ENCODE measurements at places on chromosomes 2 and 18. TPM values are rescaled to one million over a fixed set of nuclear protein-coding genes. Genes with fewer than 3 reads are reported as not detected.

The STARD6 gene
- total RNA-seq, result not detected

DNA sequence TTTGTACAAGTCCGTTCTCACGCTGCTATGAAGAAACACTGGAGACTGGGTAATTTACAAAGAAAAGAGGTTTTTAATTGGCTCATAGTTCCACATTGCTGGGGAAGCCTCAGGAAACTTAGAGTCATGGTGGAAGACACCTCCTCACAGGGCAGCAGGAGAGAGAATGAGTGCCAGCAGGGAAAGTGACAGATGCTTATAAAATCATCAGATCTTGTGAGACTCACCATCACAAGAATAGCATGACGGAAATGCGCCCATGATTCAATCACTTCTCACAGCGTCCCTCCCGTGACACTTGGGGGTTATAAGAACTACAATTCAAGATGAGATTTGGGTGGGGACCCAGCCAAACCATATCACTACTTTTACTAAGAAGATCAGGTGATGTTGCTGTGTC is 285.8 kb downstream of the TMX3 start:
- no peak for DNase-seq

GRCh38 chr2:69720404-69720803 is 21.5 kb upstream of the ANXA4 start:
- DNase-seq, result no peak

DNA sequence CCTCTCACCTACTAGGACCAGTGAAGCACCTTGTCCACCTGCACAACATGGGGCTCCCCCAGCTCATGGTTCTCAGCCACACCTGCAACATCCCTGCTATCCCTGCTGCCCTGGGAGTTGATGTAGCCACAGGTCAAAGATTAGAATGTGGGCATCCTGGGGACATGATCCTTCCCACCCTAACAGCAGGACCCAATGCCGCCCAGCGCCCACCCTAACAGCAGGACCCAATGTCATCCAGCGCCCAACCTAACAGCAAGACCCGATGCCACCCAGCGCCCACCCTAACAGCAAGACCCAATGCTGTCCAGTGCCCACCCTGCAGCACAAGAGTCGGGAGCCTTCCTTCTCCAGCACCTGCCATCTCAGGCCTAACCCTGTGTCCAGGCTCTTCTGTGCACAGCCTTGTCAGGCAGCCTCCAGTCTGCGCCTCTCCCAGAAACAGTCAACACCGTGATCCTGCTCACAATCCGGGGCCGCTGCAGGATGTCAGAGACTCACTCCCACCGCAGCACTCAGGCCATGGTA is 237.3 kb upstream of the SALL3 start:
- DNase-seq, result no peak

- DNase-seq, result no peak
These were observed 49.0 kb downstream of the PRKCE start for GRCh38 chr2:45700407-45701013.

DNA sequence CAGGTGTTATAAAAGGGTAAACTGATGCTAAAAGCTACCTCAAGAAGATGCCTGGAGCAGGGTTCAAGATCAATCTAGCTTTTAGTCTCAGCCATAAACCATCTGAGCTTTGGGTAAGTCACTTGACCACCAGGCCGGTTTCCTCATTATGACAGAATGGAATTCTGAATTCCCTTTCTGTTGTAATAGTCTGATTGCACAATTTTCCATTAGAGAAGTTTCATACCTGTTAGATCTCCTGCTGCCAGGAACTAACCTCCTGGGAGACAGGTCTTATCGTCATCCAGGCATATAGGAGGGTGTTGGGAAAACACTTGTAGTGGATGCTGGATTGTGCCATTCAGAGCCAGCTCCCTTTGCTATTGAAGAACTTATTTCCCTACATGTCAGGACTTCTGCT is 272.5 kb downstream of the TDRD15 start:
- no peak for DNase-seq

Measured in aorta (tissue), 5 donors.